ENCODE measurements at places on chromosomes 1 and 21.
A peak's percentile ranks its signal among the peaks of the same experiment; 100 is the strongest.

DNA sequence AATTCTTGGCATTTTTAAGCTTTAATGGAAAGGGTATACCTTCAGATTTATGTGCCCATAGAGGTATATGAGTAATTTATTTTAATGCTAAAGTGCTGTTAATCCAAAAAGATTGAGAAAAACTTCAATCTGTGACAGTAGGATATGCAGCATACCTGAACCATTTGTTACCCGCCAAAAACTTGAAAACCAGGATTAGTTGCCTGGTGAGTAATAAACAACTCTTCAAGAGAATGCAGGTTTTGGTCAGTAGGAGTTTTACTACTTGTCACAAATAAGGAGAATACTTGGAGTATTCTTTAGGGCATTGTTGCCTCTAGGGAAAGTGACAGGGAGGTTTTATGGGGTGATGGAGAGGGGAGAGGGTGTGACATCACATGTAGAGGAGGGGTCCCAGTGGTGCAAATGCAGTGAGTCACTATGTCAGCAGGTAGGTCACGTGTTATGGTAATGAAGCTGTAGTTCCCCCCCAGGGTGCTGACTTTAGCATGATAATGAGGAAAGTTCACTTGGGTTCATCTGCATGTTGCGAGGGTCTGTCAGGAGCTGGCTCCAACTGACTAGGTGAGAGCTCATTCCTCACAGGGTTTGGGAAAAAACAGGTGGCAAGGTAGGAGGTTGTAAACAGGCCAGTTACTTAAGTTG lies 23.1 kb downstream of the USP25 start:
- DNase-seq, result no peak

GRCh38 chr1:93667642-93668041 lies 14.0 kb downstream of the BCAR3 start:
- DNase-seq, result no peak

DNA sequence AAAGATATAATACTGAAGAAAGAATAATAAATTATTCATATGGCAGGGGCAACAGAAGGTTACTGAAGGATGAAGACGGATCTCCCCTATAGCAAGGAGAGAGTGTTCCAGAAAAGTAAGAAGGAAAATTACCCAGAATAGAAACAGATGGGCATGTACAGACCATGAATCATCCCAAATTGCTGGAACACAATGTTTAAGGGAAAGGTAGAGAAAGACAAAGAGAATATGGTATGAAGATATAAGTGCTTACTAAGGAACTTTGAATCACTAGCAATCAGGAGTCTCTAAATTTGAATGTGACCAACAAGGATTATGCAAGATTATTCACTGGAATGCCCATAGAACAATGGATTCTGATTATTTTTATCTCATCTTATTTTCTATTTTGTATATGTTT lies 375.4 kb downstream of the COL11A1 start:
- no peak for DNase-seq

DNA sequence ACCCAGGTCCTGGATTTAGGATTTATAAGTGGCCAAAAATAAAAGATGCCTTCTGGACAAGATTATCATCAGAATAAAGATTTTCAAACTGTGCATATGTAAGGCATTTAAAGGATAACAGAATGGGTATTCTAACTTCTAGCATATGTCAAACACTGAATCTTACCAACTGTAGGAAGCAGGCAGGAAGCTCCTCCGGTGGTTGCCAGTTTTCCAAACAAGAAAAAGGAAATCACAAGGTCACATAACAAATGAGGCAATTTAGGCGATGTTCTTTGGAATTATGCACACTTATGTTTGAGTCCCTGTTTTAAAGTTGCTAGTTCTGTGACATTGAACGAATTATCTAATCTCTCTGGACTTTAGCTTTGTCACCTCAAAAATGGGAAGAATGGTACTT lies 48.9 kb downstream of the ATP6V1G3 start:
- DNase-seq, result no peak

GRCh38 chr1:101164776-101165175 lies 72.0 kb upstream of the S1PR1 start:
- DNase-seq, result no peak

GRCh38 chr1:54245501-54245900 lies 45.5 kb downstream of the MRPL37 start:
- no peak for DNase-seq

DNA sequence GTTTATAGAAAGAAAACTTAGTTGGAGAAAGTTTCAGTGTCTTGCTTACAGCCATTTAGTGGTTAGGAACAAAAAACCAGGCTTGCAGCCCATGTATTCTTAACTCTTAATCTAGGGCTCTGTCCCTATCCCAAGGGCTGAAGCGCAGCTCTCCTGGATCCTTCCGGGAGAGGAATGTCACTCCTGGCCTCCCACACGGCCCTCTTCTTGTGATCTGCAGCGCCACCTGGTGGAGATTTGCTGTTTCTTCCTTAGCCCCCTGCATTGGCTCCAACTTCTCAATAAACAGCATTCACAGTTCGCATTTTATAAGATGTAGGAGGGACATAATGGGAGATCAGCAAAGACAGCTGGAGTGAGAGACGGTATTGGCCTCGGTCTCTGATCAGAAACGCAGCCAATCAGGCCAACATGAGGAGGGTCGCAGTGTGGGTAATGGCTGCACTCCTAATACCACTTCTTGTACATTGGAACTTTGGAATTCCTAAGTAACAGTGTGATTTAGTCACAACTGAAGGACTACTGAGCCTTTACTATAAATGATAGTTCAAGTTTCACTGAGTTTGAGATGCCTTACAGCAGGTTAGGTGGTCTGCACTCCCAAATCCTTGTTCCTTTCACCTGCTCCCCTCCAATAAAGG lies 283.4 kb downstream of the ASTN1 start:
- DNase-seq, result peak; percentile 14

GRCh38 chr1:147815503-147815902 lies 55.1 kb upstream of the GJA5 start:
- no peak for DNase-seq

DNA sequence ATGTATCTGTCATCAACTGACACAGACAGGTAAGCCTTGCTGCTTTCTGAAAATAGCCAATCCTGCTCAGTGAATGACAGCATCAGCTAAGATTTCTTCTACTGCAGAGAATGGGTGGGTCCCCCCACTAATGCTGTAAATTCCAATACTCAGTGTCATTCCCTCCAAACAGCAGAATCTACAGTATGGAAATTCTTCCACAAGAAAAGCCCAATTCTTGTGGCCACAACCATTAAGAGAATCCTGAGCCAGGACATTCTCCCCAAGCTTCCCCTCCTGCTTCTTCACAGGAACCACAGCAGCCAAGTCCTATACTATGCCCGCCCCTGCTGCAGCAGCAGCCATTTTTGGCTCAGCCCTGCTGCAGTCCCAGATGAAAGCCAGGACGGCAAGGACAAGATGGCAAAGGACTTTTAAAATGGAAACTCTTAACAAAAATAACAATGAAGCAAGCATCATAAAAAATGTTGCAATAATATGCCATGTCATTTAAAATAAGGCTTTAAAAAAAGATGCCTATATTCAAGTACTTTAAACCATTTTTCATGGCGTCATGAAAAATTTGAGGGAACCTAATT lies 26.8 kb downstream of the EIF4G3 start:
- DNase-seq, result no peak

DNA sequence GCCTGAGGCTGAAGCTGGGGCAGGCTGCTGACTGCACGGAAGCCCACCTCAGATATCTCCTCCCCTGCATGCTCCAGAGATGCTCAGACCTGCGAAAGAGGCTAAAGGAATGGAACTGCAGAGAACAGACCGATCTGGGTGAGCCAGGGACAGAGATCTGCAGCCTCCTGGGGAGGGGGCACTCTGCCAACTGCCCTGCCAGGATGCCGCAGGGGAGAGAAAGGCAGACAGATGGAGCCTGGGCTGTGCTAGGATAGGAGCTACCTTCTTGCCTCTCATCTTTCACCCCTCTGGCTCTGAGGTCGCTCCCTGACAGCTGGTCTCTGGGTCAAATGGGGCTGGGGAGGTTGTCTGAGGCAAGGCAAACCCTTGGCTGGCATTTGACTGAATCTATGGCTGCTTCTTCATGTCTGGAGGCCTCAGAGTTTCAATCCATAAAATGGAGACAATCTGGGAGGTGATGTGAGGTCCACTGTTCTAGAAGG lies 238.2 kb downstream of the GRIK3 start:
- DNase-seq, result no peak

GRCh38 chr1:177273141-177273540 lies 102.4 kb downstream of the BRINP2 start:
- no peak for DNase-seq

GRCh38 chr1:227621211-227621610 lies 57.9 kb downstream of the ZNF678 start:
- DNase-seq, result no peak

DNA sequence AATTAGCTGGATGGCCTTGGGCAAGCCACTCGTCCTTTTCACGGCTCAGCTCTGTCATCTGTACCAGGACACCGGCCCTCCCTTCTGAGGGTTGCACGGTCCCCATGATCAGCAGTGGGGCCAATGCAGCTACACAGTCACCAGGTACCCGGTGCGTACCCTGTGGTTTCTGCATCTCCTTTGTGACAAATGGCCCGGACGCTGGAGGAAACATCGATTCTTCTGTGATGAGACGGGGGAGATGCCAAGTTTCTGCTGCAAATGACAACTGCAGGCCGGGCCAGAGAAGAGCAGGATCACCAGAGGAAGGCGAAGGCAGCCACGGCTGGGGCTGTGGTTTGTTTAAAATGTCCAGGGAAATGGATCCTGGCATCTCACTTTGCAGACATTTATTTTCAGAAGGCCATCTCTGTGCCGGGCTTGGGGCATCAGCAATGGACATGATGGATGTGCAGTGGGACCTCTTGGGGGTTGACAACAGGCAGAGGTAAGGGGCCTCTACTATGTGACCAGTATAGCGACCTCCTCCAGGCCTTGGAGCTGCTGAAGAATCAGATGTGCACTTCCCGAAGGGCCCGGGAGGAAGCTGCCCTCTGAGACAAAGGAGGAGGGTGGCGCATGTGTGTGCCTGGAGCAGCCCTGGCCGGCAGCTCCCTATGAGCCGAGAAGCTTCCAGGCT lies 221.9 kb upstream of the C1orf174 start:
- DNase-seq, result no peak

GRCh38 chr1:104348277-104348676 lies 598.6 kb downstream of the AMY1C start:
- no peak for DNase-seq
